ENCODE measurements at places on chromosomes 5 and 9.

DNA sequence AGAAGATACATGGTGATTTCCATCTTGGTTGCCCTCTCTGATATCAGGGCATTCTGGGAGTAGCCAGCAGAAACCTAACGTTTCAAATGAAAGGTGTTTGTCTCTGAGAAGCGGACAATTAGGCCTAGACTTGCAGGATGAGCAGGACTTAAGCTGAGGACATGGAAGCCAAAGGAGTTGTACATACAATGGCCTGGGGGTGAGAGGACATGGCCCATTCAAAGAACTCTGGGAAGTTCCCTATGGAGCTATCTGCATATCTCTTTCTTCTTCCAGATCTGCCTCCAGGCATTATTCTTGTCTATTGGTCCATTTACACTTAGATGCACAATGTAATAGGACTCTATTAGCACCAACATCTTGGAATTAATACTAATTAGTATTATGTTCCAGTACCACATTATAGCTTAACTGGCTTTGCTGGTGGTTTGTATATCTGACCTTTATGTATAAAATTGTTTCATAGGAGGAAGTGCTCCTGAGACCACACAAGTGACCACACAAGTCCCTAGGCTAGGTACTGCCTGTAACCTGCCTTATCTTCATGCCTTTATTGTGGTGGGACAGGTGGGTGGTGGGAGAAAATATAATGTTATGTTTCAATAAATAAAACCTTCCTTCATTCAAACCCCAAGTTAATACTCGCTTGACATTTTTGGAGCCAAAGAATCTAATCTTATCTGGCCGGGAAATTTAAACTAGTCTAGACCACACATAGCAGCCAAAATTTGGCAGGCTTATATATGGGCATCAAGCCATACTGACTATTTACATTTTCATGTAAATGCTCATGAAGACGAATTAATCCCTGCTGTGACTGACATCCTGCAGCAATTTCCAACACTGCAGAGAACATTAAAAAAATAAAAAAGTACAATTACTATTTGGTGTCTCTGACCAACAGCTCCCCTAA, 52.1 kb upstream of the EQTN start:
- no peak for DNase-seq

DNA sequence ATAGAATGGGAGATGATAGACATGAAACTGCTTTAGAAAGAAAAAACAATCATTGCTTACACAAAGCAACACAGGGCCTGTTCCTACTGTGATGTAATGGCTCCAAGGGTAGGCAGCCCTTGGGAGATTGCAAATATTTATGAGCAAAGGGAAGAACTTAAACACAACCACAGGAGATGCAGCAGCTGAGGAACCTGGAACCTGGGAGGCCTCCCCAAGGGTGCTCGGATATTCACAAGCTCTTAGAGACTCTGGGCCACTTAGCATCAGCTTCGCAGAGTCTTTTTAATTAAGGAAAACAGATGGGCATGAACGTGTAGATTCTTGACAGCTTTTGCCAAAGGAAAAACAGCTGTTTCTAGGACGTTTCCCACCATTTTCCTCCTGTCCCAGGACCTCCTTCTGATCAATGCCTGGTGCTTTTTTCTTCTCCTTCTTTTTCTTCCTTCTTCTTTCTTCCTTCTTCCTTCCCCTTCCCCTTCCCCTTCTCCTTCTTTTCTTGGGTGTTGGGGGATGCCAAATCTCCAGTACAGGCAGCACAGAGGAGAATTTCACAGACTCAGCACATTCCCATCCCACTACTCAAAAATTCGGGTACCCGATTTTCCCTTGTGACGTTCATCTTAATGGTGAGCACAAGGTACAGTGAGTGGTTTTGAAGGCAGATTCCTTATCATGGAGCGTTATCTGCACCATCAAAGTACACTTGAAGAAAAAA, 28.1 kb upstream of the TCF7 start:
- DNase-seq = no peak

- peak; percentile 66 for DNase-seq
Observed at GRCh38 chr9:136710543-136710942, 1.8 kb upstream of the DIPK1B start.

GRCh38 chr9:107557236-107557990, 67.8 kb upstream of the KLF4 start:
- DNase-seq = no peak

DNA sequence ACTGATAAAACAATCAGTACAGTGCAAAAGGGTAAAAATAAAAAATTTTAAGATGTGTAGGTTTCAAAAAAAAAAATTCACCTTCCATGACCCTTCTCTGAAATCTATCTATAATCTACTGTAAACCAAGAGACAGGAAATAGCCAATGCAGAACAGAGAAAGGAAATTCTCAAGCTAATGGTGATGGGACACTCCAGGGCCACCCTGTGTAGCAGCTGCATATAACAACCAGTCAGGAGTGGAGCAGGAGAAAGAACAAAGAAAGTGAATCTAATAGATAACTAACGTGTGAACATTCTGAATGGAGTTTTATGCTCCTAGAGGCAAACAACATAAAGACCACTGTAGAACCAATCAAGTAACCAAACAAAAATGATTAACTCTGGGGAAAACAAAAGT, 16.6 kb downstream of the SPTLC1 start:
- no peak for DNase-seq

- no peak for DNase-seq
Observed at GRCh38 chr5:17828681-17829080, 194.4 kb downstream of the TAF11L14 start.

- no peak for DNase-seq
Observed at GRCh38 chr9:15612962-15613361, 60.1 kb downstream of the CCDC171 start.
